Panc1 (cell line): ENCODE measurements at places on chromosomes 1 and 21.
A peak's percentile ranks its signal among the peaks of the same experiment; 100 is the strongest.

- H3K4me1 ChIP-seq: no peaks in the 10 kb centered on the region
- H3K36me3 ChIP-seq: no peaks in the 10 kb centered on the region
- H3K4me3 ChIP-seq: no peak overlapping the region
- DNase-seq: no peak
These were observed 37.6 kb upstream of the HMCN1 start for GRCh38 chr1:185696422-185697150.

DNA sequence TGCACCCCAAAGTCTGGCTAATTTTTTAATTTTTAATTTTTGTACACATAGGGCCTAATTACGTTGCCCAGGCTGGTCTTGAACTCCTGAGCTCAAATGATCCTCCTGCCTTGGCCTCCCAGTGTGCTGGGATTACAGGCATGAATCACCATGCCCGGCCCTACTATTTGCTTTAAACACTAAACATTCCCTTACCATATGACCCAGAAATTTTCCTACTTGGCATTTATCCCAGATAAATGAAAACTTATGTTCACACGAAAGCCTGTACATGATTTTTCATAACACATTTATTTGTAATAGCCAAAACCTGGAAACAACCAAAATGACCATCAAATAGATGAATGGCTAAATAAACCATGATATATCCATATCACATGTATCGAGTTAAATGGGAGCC lies 35.8 kb downstream of the NDUFS5 start:
- H3K27me3 ChIP-seq: no peaks in the 10 kb centered on the region
- DNase-seq: no peak
- H3K4me1 ChIP-seq: no peaks in the 10 kb centered on the region
- H3K27ac ChIP-seq: no peak overlapping the region
- H3K4me3 ChIP-seq: no peak overlapping the region

- no peak for DNase-seq
- no peak overlapping the region for H3K27ac ChIP-seq
- H3K4me1 ChIP-seq: no peaks in the 10 kb centered on the region
- H3K36me3 ChIP-seq: no peaks in the 10 kb centered on the region
- no peak overlapping the region for H3K4me3 ChIP-seq
- peaks cover 6% of the 10 kb centered on the region for H3K27me3 ChIP-seq
These were observed 2.0 kb downstream of the HUNK start for GRCh38 chr21:31874812-31875212.

DNA sequence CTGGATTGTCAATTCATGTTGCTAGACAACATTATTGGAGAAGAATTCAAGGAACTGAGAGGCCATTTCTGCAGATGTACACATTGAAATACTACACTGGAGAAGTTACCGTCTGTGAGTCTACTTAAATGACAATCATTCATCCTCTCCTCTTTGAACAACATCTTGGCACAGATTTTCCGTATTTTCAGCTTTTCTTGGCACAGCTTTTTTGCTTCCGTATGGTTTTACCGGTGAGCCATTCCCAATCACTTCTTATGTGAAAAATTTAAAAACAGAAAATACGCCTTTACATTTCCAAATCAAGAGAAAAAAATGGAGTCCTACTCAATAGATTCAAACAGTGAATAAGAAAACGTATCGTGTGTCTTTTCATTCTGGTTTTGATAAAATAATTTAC lies 1493.7 kb downstream of the AMY1C start:
- no peaks in the 10 kb centered on the region for H3K36me3 ChIP-seq
- no peak for DNase-seq
- H3K27ac ChIP-seq: no peak overlapping the region
- H3K4me3 ChIP-seq: no peak overlapping the region

- no peak overlapping the region for H3K4me3 ChIP-seq
- H3K27me3 ChIP-seq: peaks cover 3% of the 10 kb centered on the region; the same call in 1 of the 2 replicates
- no peak overlapping the region for H3K27ac ChIP-seq
- DNase-seq: no peak
- H3K36me3 ChIP-seq: no peaks in the 10 kb centered on the region
These were observed 12.6 kb upstream of the CD34 start for GRCh38 chr1:207923561-207923960.

DNA sequence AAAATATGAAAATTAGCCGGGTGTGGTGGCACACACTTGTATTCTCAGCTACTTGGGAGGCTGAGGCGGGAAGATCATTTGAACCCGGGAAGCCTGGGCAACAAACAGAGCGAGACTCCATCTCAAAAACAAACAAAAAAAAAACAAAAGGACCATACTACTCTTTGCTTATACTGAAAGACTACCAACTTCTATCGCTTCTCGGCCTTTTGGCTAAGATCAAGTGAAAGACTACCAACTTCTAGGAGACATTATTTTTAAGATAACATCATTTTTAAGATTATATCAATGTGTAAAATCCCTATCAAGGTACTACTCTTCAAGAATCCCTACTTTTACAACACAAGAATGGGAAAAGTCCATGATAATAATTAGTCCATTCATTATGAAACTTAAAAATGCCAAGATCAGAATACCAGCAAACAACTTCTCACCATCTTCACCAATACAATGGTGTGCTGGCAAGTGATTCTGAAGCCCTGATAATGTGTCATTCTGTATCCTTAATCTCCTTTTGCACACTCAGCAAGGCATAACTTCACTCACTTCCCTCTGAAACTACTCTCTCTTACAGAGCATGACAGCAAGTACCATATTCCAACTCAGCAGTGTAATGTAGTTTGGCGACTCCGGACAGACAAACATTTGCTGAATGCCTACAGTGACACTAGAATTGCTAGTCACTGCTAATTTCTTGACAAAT lies 1.7 kb downstream of the PTP4A2 start:
- peak overlapping the region; percentile 62 for H3K4me3 ChIP-seq
- H3K27me3 ChIP-seq: no peaks in the 10 kb centered on the region
- H3K36me3 ChIP-seq: no peaks in the 10 kb centered on the region; the same call in 1 of the 2 replicates

DNA sequence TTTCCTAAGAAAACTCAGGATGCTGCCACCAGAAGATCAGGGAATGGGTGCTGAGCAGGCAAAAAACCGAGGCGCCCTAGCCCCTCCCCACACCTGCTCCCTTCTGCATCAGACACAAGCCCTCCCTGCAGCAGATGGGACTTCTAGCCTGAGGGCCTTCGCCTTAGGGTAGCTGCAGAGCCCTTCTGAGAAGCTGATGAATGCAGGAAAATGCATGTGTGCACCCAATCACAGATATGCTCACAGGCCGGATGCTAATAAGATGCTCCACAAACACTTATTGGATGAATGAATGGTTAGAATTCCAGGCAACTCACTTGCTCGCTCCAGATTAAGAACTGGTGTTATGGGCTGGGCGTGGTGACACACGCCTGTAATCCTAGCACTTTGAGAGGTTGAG lies 6.8 kb upstream of the C1orf210 start:
- H3K4me1 ChIP-seq: no peaks in the 10 kb centered on the region
- DNase-seq: no peak
- no peak overlapping the region for H3K27ac ChIP-seq
- no peak overlapping the region for H3K4me3 ChIP-seq

DNA sequence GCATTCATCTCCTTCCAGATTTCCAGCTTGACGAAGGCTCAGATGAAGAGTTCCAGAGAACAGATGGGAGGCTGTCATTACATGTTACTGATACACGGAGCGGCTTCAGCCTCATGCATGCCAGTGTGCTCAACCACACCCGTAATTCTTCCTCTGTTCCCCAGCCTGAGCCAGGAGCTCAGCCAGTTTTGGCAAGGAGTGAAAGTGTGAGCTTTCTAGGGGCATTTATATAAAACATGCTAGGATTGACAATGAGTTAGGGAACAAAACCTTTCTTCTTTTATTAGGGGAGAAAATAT lies 290.4 kb upstream of the PLXNA2 start:
- no peaks in the 10 kb centered on the region for H3K4me1 ChIP-seq
- H3K27ac ChIP-seq: no peak overlapping the region
- H3K27me3 ChIP-seq: peaks cover 2% of the 10 kb centered on the region; the same call in 1 of the 2 replicates
- no peak for DNase-seq
- no peak overlapping the region for H3K4me3 ChIP-seq

- H3K36me3 ChIP-seq: no peaks in the 10 kb centered on the region
- DNase-seq: no peak
- H3K27ac ChIP-seq: no peak overlapping the region
- no peaks in the 10 kb centered on the region for H3K27me3 ChIP-seq
- H3K4me1 ChIP-seq: no peaks in the 10 kb centered on the region
These were observed 57.9 kb upstream of the PDE9A start for GRCh38 chr21:42595283-42596187.
